ENCODE measurements at places on chromosomes 2 and 18.
A peak's percentile ranks its signal among the peaks of the same experiment; 100 is the strongest.

- no peaks in the 10 kb centered on the region for H3K36me3 ChIP-seq
- H3K27ac ChIP-seq = no peak overlapping the region
- no peak overlapping the region for H3K4me3 ChIP-seq
- no peak for DNase-seq
- H3K4me1 ChIP-seq = peaks cover 5% of the 10 kb centered on the region
These were observed 16.0 kb upstream of the ACYP2 start for GRCh38 chr2:54099370-54099769.

GRCh38 chr2:33038230-33038629 is 91.5 kb downstream of the LTBP1 start:
- no peak for DNase-seq
- no peaks in the 10 kb centered on the region for H3K36me3 ChIP-seq
- H3K27me3 ChIP-seq = no peaks in the 10 kb centered on the region
- H3K4me3 ChIP-seq = no peak overlapping the region
- no peaks in the 10 kb centered on the region for H3K4me1 ChIP-seq

GRCh38 chr18:51622702-51623101 is 425.2 kb upstream of the MEX3C start:
- no peak overlapping the region for H3K27ac ChIP-seq
- no peaks in the 10 kb centered on the region for H3K36me3 ChIP-seq
- H3K27me3 ChIP-seq = peaks cover 4% of the 10 kb centered on the region
- DNase-seq = no peak

- H3K27me3 ChIP-seq = no peaks in the 10 kb centered on the region
- no peak overlapping the region for H3K27ac ChIP-seq
- no peak overlapping the region for H3K4me3 ChIP-seq
These were observed 19.7 kb downstream of the HS6ST1 start for GRCh38 chr2:128298846-128299507.

GRCh38 chr2:46950314-46950713 is 34.7 kb upstream of the MCFD2 start:
- H3K4me3 ChIP-seq = no peak overlapping the region
- no peaks in the 10 kb centered on the region for H3K27me3 ChIP-seq
- H3K4me1 ChIP-seq = peaks cover 35% of the 10 kb centered on the region
- no peak for DNase-seq

GRCh38 chr2:222572751-222573174 is 83.1 kb downstream of the FARSB start:
- DNase-seq = peak; percentile 85
- peaks cover 6% of the 10 kb centered on the region for H3K36me3 ChIP-seq
- no peak overlapping the region for H3K4me3 ChIP-seq
- no peaks in the 10 kb centered on the region for H3K27me3 ChIP-seq
- peaks cover 13% of the 10 kb centered on the region for H3K4me1 ChIP-seq

GRCh38 chr2:121545913-121546312 is 15.2 kb downstream of the RNU4ATAC start:
- no peak overlapping the region for H3K4me3 ChIP-seq
- H3K4me1 ChIP-seq = no peaks in the 10 kb centered on the region
- H3K36me3 ChIP-seq = no peaks in the 10 kb centered on the region
- no peak for DNase-seq
- H3K27ac ChIP-seq = no peak overlapping the region

GRCh38 chr18:13219593-13220159 is 1.1 kb downstream of the LDLRAD4 start:
- no peaks in the 10 kb centered on the region for H3K36me3 ChIP-seq
- H3K4me1 ChIP-seq = peaks cover 40% of the 10 kb centered on the region
- no peak overlapping the region for H3K4me3 ChIP-seq
- H3K27ac ChIP-seq = no peak overlapping the region

DNA sequence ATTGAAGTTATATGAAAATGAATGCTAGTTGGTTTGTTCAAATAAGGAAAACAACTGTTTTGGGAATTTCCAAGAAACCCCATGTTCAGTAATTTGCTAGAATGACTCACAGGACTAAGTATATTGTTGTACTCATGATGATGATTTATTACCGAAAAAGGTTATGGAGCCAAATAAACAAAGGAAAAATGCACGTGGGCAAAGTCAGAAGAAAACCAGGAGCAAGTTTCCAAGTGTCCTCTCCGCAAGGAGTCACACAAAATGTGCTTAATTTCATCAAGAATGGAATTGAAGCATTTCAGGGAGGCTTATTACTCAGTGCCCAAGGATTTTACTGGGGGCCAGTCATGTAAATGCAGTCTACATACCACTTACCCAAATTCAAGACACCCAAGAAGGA is 1652.4 kb upstream of the TMEFF2 start:
- H3K36me3 ChIP-seq = no peaks in the 10 kb centered on the region
- no peaks in the 10 kb centered on the region for H3K27me3 ChIP-seq
- no peaks in the 10 kb centered on the region for H3K4me1 ChIP-seq
- H3K4me3 ChIP-seq = no peak overlapping the region
- no peak overlapping the region for H3K27ac ChIP-seq

GRCh38 chr2:159996792-159997546 is 65.4 kb downstream of the PLA2R1 start:
- H3K4me1 ChIP-seq = no peaks in the 10 kb centered on the region
- no peak for DNase-seq
- no peaks in the 10 kb centered on the region for H3K27me3 ChIP-seq

DNA sequence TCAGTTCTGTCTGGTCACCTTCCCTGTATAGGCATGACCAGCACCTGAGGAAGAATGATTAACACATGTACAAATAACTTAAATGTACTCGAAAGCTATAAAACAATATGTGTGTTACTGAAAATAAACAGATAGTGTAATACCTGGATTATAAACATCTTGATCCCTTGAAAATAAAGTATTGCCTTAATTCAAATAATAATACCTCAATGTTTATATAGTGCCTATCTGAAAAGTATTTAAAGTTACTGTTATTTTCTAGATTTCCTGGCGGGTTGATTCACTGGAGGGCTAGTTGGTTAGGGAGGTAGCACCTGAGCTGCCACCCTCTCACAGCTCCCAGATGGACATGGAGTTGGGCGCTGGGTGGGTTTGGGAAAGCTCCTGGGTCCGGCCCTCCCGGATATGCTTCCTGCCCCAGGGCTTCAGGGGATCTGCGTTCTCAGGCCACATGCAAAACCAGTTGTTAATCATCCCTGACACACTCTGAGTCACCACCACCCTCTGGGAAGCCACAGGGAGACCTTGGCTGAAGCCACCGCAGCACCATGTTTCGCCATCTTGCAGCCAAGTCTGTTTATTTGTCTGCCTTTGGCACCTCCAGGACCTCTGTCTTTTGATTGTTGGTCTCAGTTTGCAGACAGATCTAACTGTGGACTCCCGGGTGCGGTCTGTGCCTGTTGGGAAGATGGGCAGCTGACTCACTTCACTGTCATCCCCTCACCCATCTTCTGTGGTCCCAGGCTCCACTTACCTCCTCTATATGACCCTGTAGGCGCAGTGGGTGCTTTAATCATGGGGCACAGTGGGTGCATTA is 35.3 kb downstream of the RAB31 start:
- peak; percentile 45 for DNase-seq
- H3K4me1 ChIP-seq = peaks cover 4% of the 10 kb centered on the region
- H3K4me3 ChIP-seq = no peak overlapping the region
- H3K36me3 ChIP-seq = no peaks in the 10 kb centered on the region

- no peak overlapping the region for H3K4me3 ChIP-seq
- no peak overlapping the region for H3K27ac ChIP-seq
- DNase-seq = no peak
- H3K27me3 ChIP-seq = no peaks in the 10 kb centered on the region
- no peaks in the 10 kb centered on the region for H3K36me3 ChIP-seq
These were observed 42.6 kb downstream of the SCN7A start for GRCh38 chr2:166451468-166451867.

GRCh38 chr18:6792391-6792790 is 62.9 kb downstream of the ARHGAP28 start:
- H3K27me3 ChIP-seq = no peaks in the 10 kb centered on the region
- H3K36me3 ChIP-seq = no peaks in the 10 kb centered on the region
- H3K4me1 ChIP-seq = no peaks in the 10 kb centered on the region
- no peak for DNase-seq

GRCh38 chr18:805755-806110 is 6.3 kb downstream of the YES1 start:
- H3K4me1 ChIP-seq = peaks cover 54% of the 10 kb centered on the region
- no peak overlapping the region for H3K27ac ChIP-seq
- no peaks in the 10 kb centered on the region for H3K36me3 ChIP-seq
- H3K27me3 ChIP-seq = no peaks in the 10 kb centered on the region
- H3K4me3 ChIP-seq = peak overlapping the region; percentile 36
